ENCODE measurements at places on chromosomes 5 and 9. TPM values are rescaled to one million over a fixed set of nuclear protein-coding genes. Genes with fewer than 3 reads are reported as not detected.

DNA sequence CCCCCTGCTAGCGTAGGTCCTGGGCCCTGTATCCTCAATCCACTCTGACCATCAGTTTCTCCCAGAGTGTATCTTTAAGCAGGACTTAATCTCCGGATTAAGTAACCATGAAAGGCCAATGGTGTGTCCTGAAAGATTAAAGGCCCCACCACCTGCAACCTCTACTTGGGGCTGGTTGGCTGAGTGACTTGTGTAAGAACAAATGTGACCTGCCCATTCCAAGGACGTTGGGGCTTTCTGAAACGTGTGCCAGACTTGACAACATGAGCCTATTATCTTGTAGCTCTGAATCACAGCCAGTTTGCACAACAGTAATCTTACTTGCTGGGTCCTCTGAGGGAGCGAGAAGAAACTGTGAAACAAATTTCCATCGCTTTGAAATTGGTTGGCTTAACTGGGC is 3.1 kb upstream of the PRELID2 start:
- peak; percentile 38 for DNase-seq

DNA sequence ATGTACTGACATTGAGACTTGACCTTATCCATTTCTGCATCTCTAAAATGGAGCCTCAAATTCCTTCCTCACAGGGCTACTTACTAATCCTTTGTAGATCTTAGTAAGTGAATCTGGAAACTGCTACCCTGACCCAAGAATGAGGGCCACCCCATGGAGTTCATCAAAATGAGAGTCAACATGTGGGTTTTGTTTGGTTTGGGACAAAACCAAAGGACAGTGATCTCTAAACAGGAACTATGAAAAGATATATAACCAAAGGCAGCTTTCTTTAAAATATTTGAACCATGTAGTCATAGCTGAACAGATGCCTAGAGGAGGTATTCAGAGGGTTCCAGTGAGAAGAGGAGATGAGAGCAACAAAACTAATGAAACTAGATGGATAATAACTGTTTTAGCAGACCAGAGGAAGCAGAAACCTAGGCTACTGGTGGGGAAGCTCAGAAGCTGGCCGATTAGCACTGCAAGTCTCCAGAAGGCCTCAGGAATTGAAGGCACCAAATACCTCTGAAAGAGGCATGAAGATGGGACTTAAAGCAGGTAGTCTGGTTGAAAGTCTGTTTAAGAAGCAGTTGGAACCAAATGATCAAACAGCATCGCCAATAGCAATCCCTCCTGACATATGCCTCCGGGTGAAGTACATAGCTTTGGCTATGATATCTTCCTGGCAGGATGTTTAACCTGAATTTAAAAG is 45.8 kb downstream of the THOC3 start:
- no peak for DNase-seq

DNA sequence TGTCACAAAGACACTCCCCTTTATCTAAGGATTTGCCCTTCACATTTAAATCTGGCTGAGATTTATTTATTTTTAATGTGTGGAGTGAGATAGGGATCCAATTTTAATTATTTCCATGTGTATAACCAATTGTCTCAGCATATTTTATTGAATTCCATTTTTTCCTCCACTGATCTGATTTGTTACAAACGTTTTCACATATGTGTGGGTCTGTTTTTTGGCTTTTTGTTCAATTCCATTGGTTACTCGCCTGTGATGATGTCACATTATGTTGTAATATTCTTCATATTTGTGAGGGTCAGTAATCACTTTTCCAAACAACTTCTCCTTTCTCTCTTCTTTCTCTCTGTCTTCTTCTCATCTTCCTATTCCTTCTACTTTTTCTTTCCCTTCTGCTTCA is 278.3 kb upstream of the RFX3 start:
- DNase-seq: no peak

DNA sequence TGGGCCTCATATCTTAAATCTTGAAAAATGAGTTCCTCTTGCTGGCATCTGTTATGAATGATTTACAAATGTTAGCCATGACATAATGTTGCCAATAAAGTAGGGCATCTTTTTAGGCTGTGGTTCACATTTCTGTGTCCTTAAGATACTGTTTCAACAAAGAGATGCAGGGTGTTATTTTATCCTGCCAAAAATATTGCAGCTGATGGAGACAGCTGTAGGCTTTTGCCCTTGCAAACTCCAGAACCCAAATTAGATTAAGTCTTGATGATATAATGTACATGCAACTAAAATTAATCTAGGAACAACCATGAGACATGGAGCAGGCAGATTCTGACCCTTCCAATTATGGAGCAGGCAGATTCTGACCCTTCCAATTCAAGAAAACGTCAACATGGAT is 228.2 kb upstream of the GRIN3A start:
- no peak for DNase-seq

The CDKN2B gene
- total RNA-seq: 28.7 TPM

DNA sequence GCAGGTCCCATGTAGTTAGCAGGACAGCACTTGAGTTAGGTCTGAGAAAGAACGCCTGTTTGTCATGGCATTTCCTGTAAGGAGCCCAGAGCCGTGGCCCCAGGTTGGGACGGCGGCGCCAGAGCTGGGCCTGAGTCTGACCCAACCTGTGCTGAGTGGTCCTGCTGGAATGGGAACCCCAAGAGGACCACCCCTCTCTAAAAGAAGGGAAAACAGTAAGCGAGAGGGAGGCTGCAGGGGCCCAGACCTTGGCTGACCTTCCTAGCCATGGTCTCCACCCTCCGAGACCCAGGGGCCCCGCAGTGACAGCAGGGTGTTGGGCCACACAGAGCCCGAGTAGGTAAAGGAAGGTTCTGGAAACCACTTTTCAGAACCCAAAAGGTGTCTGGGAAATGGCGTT is 1.8 kb upstream of the LRRC14B start:
- DNase-seq: no peak

The IER5L gene
- 25.4 TPM for total RNA-seq

- no peak for DNase-seq
Measured at GRCh38 chr5:98175474-98175873, 598.0 kb upstream of the RGMB start.

The GPR151 gene
- not detected for total RNA-seq

DNA sequence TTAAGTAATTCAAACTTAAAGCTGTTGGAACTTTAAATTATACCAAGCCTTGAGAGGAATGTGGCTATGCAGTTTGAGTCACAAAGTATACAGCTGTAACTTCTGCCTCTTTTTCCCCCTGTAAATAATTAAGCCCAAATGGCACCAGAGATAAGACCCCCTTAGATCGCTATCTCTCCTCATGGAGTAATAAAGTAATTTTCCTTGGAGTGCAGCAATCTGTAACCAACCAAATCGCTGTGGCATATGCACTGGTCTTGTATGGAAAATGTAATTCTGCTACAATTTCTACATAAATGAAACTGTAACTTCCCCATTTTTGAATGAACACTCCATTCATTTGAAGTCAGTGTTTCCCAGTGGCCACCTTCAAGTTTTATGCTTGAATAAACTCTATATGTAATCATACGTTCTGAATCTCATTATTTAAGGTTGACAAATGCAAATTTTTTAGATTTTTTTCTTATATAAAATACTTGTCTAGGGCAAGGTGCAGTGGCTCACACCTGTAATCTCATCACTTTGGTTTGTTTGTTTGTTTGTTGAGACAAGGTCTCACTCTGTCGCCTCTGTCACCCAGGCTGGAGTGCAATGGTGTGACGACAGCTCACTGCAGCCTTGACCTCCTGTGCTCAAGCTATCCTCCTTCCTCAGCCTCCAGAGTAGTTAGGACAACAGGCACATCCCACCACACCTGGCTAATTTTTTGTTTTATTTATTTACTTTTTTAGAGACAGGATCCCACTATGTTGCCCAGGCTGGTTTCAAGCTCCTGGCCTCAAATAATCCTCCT is 12.3 kb downstream of the SUSD1 start:
- no peak for DNase-seq

The MFAP3 gene
- total RNA-seq: 31.5 TPM

All from testis (tissue), 5 donors.